ENCODE measurements at places on chromosomes 2 and 18.

DNA sequence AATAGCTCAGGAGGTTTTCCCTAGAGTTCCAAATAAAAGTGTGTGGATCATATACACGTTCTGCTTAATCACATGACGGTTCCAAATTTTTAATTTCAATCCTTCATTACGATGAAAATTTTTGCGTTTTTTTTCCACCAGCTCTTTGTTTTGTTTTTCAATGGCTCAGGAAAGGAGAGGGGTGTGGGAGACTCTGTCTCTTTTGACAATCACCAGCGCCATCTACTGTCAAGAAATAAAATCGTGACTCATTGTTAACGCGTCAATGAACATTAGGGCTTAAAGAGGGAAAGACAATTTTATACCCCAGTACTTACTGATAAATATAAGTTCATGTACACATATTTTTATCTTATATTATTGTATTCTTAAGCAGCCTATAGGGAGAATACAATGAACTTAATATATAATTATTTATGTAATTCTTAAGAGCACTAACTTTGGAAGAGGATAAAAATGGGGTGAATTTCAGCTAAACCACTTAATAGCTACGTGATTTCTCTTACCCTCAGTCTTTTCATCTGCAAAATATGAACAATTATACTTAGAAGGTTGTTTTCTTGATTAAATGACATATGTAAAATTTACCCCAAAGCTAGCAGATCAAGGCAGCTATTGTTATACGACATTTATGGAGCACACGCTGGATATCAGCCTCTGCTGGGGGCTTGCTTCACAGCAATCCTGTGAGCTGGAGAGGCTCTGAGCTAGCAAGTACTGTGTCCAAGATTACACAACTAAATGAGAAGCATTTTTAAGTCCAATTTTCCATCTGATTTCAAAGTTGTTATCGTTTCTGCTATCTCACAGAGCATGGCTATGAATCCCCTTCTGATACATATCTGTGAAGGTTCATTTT is 47.4 kb upstream of the RMDN2 start:
- DNase-seq, result no peak

GRCh38 chr2:203427061-203427460 is 98.9 kb downstream of the ABI2 start:
- DNase-seq, result no peak

GRCh38 chr2:118417406-118418120 is 329.3 kb downstream of the INSIG2 start:
- DNase-seq, result no peak

DNA sequence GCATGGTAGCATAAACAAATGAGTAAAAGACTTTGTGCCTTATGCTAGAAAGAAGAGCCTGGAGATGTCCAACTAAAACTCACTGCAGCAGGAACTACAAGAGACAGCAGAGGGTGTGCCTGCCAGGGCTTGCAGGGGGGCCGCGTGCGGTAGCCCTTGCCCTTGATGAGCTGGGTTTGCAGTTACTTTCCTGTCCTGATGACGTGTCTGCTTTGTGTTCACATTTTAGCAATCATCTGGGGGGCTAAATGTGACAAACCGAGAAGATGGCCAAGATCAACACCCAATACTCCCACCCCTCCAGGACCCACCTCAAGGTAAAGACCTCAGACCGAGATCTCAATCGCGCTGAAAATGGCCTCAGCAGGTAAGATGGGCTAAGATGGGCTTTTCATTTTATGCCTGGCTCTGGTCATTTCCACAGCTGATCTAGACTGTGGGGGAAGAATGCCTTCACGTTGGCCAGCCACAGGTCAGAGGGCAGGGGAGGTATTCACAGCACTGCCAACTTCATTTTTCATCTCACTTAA is 23.5 kb downstream of the CNGA3 start:
- DNase-seq, result no peak

GRCh38 chr18:74539289-74539688 is 5.0 kb downstream of the CNDP1 start:
- DNase-seq, result no peak

GRCh38 chr2:24618144-24618543 is 127.1 kb downstream of the NCOA1 start:
- no peak for DNase-seq

DNA sequence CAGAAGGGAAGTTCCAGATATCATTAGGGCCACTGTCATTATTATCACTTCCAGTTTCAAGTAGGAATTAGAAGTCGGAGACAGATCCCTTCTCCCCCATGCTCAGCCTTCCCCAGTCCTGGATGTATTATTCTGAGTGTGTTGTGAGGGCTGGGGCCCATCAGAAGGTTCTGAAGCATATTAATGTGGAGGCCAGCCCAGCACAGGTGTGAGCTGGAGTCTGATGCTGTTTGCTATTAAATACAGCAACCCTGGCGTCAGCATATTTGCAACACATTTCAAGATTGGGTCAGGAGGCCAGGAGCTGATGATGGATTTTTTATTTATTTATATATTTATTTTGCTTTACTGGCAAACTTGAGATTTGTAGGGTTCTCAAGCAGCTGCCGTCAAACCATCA is 195.2 kb downstream of the NRP2 start:
- DNase-seq, result no peak

DNA sequence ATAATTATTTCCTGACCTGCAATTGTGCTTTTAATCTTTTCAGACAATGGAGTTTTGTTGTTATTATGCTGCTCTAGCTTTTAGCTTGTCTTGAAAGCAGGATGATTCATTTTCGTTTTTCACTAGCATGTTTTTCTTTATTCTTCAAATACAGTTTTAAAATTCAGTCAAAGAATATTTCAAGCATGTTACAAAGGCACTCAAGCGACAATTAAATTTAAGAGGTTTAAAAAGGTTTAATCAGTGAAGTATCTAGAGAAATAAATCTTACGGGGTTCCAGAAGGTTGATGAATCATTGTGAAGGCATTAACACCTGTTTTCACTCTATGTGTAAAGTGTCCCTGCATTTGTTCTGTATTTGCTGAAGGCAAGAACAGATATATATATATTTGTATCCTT is 390.7 kb upstream of the TMEFF2 start:
- DNase-seq, result no peak

GRCh38 chr2:85988175-85988913 is 99.6 kb upstream of the ST3GAL5 start:
- no peak for DNase-seq

DNA sequence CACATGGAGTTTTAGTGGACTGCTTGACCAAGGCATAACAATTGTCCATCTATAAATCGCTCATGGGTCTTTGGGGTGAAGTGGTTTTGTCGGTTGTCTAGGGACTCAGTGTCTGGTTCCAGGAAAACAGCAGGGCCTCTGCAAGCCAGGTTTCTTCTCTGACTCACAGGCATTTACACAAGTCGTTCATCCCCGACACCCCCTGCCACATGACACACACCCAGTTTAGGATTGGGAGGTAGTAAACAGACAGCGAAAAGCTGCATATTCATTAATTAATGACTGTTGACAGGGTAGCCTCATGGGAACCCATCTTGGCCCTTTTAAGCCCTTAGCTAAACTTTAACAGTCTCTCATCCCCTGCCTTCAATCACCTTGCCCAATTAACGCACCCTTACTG is 194.8 kb upstream of the ACVR2A start:
- no peak for DNase-seq

DNA sequence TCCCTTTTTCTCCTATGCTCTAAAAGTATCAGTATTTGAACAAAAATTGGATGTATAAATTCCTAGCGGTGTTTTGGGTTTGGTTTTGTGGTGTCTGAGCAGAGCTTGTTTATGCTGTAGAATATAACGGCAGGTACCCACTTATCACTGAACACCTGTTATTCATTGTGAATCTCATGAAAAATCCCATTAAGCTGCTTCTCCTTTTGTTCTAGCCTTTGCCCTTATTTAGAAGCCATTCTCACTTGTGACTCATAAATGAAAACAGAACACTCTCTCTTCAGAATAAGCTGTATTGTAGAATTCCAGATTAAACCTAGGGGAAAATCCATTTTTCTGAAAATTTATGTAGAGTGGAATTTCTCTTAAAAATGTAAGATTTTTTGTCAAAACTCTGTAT is 104.0 kb downstream of the PRPF40A start:
- DNase-seq, result no peak

DNA sequence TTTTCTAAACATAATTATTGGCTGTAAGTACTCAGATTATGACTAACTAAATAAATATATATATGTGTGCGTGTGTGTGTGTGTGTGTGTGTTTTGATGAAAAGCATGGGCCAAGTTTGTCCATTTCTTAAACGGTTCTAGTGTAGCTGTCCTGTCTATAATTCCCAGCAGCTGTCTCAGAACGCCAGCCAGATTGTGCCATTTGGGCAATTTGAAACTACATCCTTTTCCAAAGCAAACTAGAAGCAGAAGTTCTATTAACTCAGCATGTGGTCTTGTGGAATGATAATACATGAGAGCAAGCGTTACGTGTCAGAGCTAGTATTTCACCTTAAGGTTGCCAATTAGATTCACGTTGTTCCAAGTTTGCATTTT is 1.7 kb downstream of the ARHGAP28 start:
- no peak for DNase-seq

GRCh38 chr2:200862532-200863000 is 1.9 kb downstream of the CLK1 start:
- no peak for DNase-seq

DNA sequence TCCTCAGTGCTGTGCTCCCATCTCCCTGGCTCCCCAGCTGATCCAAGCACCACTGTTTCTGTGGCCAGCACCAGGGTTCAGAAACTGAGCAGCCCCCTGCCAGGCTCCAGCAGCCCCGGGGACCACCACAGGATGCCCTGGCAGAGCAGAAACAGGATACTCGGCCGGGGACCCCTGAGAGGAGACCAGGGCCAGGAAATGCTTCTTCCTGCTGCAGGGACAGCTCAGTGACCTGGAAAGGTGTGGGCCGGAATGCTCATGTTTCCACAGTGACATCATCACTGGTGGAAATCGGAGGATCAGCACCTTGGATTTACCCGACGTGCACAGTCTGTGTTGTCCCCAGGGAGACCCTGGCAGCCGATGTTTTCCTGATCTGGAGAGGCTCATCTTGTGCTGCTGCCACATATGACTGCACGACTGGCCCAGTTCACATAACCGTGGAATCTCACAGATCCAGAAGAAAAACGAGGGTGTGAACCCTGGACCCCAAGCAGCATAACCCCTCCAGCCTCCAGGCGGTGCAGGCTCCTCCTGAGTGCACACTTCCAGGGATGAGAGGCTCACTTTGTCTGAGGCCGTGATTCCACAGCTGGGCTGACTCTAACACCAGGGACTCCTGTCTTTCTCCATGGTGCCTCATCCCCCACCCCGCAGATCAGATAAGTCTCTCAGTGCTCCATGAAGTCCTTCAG is 58.0 kb downstream of the DDX1 start:
- DNase-seq, result no peak
